Forelimb muscle (tissue), 1 donor: ENCODE measurements at places on chromosomes 3 and 15. TPM values are rescaled to one million over a fixed set of nuclear protein-coding genes. Genes with fewer than 3 reads are reported as not detected.

MESD gene
- 18.7 TPM for polyA plus RNA-seq

CHRD gene
- 19.2 TPM for polyA plus RNA-seq

CTXN2 gene
- not detected for polyA plus RNA-seq

GOLGA6L10 gene
- 2.8 TPM for polyA plus RNA-seq

RTP1 gene
- not detected for polyA plus RNA-seq

LIPH gene
- 0.27 TPM for polyA plus RNA-seq

KIF7 gene
- polyA plus RNA-seq, result 5.7 TPM

USP13 gene
- 48.8 TPM for polyA plus RNA-seq

PDCD10 gene
- polyA plus RNA-seq, result 23.8 TPM

ACAN gene
- polyA plus RNA-seq, result 4.1 TPM

LRRC34 gene
- 3.5 TPM for polyA plus RNA-seq

NR2F2 gene
- 39.0 TPM for polyA plus RNA-seq

ADGRG7 gene
- not detected for polyA plus RNA-seq

LRRN1 gene
- polyA plus RNA-seq, result 58.0 TPM

SHC4 gene
- 2.3 TPM for polyA plus RNA-seq

CGNL1 gene
- polyA plus RNA-seq, result 8.3 TPM

ACP3 gene
- polyA plus RNA-seq, result 0.65 TPM

LYSMD2 gene
- 6.5 TPM for polyA plus RNA-seq

DNA sequence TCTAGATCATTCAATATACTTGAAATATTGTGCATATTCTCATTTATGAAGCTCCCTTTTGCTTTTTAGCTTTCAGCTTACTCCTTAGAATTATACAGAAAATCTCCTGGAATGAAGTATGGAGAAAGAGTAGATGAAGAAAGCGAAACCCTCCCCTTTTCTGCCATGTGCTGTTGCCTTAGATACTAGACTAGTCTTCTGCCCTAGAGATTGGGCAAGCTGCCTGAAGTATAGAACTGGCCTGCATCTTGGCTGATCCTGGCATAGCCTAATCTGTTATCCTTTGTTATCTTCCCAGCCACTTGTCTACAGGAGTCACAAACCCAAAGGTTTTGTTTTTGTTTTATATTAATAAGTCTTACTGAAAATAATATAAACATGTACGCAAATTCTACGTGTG lies 138.8 kb downstream of the RBPMS2 start:
- DNase-seq, result no peak

GRCh38 chr3:159451482-159451881 lies 537.2 kb upstream of the IL12A start:
- no peak for DNase-seq

DNA sequence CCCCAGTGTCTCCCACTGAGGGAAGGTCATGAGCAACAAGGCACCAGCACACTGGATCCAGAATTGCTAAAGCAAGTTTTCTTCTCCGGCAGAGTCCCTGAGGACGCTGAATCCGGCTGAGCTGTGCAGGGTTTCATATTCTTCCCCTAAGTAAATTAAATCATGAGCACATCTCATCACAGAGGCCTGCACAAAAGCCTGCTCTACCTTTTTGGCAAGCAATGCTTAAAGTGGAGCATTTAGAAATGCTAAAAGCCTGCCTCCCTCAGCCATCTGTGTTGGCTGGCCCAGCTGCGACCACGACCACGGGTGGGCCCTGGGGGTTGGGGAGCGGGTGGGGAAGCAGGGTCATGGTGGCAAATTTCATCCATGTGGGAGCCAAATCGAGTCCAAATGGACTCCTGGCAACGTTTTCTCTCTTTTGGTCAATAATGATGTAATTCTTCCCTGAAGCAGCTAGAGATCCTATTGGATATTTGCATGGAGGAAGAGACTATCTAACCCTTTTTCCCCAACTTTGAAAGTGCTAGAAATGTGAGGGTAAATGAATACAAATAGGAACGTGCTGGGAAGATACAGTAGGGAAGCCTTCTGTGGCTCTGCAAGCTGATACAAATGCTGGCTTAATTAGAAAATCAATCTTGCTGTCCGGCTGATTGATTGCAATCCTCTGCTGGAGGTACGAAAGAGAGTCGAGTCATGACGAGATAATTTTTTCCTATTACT lies 532.8 kb upstream of the TBL1XR1 start:
- peak; percentile 79 for DNase-seq

- no peak for DNase-seq
Measured at GRCh38 chr3:176071943-176072342, 1125.3 kb downstream of the TBL1XR1 start.

GRCh38 chr3:129577925-129578786 lies 28.3 kb downstream of the PLXND1 start:
- no peak for DNase-seq

GRCh38 chr3:52554026-52554755 lies 17.8 kb downstream of the UQCC5 start:
- DNase-seq, result no peak

GRCh38 chr15:88613074-88613944 lies 7.8 kb upstream of the AEN start:
- no peak for DNase-seq

DNA sequence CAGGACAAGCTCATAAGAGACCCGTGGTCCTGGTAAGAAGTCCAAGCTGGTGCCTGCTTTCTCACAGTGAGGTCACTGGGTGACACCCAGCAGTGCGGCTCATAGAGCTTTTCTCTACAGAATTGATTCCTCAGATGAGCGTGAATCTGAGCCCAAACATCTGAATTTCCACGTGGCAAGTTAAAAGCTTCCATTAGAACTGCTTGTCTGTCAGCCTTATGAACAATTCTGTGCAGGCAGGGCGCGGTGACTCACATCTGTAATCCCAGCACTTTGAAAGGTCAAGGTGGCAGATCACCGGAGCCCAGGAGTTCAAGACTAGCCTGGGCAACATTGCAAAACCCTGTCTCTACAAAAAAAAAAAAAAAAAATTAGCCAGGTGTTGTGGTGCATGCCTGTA lies 113.1 kb upstream of the ABHD17C start:
- no peak for DNase-seq

DNA sequence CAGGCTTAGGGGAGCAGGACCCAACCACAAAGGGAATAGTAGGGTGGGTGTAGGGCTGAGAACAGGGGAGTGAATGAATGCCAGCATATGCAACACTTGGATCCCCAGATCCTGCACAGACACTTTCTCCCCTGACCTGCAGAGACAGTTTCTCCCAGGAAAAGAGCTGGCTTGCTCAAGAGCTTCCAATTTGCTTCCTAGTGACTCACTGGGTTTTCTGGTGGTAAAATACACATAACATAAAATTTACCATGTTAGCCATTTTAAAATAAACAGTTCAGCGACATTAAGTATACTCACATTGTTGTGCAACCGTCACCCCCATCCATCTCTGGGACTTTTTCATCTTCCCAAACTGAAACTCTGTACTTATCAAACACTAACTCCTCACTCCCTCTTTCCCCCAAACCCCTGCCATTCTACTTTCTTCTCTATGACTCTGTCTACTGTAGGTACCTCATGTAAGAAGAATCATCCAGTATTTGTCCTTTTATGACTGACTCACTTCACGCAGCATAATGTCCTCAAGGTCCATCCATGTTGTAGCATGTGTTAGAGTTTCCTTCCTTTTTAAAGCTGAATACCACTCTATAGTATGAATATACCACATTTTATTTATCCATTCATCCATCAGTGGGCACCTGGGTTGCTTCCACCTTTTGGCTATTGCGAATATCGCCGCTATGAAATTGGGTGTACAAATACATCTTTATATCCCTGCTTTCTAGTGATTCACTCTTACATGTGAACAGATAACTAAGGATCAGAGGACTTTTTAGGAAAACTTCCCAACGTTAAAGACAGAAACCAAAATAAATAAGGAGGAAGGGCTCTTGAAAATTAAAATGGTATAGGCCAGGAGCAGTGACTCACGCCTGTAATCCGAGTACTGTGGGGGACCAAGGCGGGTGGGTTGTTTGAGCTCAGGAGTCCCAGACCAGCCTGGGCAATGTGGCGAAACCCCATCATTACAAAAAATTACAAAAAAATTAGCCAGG lies 95.6 kb upstream of the TJP1 start:
- no peak for DNase-seq

- no peak for DNase-seq
Measured at GRCh38 chr3:74122281-74122680, 492.2 kb downstream of the CNTN3 start.

DNA sequence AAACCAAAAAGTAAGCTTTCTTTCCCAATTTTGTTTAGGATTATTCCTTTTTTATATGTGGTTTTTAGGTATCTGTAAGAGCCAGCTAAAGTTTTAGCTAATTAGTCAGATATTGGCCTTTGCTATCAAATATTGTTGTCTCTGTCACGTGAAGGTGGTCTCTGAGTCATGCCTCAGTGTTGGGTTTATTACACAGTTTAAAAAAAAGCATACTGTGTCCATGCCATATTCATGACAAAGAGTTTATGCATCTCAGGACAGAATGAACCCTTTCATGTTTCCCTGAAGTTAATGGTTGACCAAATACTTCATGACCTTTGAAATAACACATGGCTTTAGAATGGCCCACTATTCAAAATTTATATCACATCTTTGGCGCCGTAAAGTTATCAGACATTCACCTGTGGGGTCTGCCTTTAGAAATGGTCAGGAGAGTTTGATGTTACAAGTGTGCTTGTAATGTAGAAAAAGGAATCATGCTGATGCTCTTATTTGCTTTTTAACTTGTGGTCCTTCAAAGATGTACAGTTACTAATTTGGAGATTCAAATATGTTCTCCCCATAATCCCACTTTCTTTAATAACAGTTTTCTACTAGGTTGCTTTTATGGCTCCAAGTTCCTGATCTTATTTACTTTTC lies 101.5 kb downstream of the MYRIP start:
- no peak for DNase-seq

GRCh38 chr3:14371573-14372474 lies 30.6 kb upstream of the SLC6A6 start:
- DNase-seq, result no peak

DNA sequence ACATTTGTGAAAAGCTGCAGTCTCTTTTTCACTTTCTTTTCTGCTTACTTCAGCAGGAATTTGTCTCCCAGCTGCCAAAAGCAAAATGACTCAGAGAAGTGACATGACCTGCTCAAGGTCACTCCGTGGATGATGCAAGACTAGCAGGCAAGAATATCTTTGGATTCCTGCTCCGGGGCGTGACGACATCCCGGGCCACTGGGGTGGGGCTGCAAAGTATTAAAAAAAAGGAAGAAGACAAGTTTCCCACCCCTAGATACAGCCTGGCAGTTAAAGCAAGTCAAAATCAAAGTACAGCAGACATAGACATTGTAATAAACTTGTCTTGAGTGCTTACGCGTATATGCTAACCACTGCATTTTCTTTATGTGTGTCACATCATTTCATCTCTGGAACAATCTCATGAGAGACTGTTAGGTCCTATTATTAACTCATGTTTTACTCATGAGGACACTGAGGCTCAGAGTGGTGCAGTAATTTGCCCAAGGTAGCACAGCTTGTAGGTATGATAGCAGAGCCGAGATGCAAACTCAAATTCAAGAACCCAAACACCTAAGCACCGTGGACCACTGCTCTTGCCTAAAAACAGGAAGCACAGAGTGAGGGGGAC lies 485.2 kb upstream of the PROK2 start:
- DNase-seq, result peak; percentile 64

GRCh38 chr3:192915722-192916121 lies 1.9 kb downstream of the MB21D2 start:
- no peak for DNase-seq

DNA sequence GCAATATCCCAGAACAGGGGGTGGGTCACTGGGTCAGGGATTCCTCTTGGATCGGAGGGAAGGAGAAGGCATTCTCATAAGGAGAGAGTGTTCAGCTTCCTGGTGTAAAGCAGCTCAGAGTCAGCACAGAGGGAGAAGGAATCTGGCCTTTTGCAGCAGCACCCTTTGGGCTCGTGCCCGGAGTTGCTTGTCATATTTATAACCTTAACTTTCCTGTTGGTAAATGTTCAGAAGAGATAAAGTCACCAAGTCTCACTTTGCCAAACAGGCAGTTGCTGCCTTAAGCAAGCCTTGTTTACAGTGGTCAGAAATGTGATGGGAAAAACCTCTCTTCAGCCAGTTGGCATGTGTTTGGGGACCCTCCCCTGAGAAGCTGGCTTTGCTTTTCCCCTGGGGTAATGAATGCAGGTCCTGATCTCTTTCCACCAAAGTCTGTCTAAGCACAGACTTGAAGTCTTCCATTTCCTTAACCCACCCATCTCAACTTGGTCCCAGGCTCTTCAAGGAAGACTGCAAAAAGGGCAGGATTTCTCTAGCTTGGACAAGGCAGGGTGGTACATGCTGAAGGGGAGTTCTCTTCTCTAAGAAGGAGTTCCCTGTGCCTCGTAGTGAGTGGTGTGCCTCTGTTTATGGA lies 206.9 kb upstream of the BHLHE40 start:
- no peak for DNase-seq

- DNase-seq, result no peak
Measured at GRCh38 chr3:127953091-127954035, 38.3 kb downstream of the KBTBD12 start.

DNA sequence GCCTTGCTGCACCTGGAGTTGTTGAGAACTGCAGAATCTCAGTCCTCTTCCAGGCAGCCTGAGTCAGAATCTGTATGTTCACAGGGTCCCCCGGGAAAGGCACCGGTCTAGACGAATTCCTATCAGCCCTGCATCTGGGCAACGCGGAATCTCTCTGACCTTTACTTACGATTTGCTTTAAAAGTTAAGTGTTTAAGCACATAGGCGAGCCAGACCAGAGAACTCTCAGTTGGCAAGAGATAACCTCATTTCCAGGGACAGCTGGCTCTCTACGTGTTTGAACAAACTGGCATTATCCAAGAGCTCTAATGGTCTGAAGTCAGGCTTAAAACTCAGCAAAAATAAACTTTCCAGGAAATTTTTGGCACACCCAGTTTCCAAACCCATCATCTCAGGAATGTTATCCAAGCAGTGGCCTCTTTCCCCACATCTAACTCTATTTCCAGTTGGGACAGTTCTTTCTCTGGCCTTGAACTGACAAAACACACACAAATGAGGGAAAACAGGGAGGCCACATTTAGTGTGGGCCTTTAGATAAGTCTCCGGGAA lies 53.4 kb downstream of the HES1 start:
- no peak for DNase-seq

GRCh38 chr3:39529577-39529976 lies 62.1 kb downstream of the MOBP start:
- no peak for DNase-seq

GRCh38 chr3:171648069-171648468 lies 162.2 kb downstream of the PLD1 start:
- no peak for DNase-seq

DNA sequence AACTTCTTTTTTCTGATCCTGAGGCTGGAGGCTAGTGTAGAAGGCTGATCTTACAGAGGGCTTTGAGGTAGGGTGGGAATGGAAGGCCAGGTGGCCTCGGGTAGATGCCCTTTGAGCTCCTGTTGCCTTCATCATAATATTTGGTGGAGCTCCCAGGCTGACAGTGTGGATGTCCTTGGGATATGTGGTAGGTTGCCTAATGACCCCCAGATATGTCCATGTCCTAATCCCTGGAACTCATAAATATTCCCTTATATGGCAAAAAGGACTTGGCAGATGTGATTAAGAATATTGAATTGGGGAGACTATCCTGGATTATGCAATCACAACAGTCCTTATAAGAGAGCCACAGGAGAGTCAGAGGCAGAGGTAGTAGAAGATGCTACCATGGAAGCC lies 5.5 kb downstream of the ADAMTSL3 start:
- DNase-seq, result no peak

GRCh38 chr15:60006203-60006862 lies 2.2 kb downstream of the FOXB1 start:
- DNase-seq, result no peak
